ENCODE measurements at places on chromosomes 7 and 10.

DNA sequence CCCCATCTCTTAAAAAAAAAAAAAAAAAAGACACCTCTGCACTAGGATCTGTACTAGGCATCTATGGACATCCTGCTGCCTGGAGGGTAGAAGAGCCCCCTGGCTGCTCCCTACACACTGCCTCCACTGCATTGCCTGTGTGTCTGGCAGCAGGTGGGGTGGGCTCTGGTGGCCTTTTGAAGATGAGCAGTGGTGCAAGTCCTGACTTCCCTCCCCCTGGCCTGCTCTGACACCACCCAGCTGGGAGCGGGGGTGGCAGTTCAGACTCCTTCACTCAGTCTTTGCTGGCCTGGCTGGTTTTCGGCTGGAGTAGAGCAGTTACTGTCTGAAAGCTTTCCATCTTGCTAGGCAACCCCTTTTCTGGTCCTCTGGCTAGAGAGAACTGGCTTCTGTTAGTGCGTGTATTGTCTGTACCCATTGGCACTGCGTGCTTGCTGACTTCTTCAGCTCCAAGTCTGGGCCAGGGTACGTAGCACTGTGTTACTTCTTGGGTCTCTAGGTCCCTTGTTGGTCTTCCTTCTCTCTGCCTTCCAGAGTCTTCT lies 17.6 kb downstream of the C10orf62 start:
- no peak for DNase-seq

- no peak for DNase-seq
Measured at GRCh38 chr10:24947304-24948097, 4.9 kb downstream of the PRTFDC1 start.

DNA sequence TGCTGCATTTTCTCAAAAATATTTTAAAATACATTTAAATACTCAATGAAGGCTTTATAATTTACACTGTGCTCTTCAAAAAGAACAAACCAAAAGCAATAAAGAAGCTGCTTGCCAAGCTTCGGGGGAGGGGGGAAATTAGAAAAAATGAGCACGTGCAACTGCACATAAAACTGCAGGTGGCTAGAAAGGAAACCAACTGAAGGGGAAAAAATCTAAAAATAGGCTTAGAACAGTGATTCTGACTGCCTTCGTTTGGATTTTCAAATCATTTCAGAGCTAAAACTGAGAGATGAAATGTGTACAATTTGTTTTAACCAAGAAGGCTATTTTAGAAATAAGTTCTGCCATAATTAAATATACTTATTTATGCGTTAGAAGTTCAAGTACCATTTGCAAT lies 61.4 kb downstream of the ABI1 start:
- no peak for DNase-seq

DNA sequence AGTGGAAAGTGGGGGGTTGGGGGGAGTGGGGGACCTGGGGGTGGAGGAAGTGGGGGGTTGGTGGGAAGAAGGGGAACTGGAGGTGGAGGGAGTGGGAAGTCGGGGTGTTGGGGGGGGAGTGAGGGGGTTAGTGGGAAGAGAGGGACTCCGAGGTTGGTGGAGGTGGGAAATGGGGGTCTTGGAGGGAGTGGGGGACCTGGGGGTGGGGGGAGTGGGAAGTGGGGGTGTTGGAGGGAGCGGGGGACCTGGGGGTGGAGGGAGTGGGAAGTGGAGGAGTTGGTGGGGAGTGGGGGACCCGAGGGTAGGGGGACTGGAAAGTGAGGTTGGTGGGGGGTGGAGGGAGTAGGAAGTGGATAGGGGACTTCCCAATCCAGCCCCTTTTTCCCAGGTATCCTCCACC lies 906 bp upstream of the MMD2 start:
- DNase-seq, result no peak

DNA sequence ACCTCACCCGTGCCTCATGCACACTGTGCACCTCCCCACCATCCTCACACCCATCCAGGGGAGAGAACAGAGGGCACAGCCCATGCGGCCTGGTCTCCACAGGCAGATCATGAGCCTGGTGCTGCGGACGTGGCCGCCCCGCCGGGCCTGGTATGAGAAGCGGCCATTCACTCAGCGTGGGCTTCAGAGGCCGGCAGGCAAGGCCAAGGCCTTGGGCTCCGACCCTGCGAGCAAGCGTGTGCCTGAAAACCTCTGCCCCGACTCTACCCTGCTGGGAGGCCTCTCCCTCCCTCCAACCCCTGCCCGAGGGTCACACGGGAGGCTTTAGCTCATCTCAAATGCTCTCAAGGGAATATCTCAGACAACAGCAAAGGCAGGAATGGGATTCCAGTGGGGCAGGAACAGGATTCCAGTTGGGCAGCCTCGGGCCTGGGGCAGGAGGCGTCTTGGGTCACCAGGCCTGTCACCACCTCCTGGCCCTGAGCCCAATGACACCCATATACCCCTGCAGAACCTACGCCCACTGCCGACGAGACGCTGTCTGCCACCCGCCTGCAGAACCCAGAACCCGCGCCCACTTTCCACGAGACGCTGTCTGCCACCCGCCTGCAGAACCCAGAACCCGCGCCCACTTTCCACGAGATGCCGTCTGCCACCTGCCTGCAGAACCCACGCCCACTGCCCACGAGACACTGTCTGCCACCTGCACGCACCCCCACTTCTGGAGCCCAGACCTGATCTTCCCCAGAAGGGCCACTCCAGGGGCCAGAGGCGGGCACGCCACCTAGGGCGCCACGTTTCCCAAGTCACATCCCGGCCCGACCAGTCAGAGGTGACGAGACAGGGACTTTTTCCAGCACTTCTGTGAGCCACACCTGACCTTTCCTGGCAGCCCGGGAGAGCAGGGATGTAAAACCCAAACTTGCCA lies 38.9 kb downstream of the ADAP1 start:
- DNase-seq, result no peak

DNA sequence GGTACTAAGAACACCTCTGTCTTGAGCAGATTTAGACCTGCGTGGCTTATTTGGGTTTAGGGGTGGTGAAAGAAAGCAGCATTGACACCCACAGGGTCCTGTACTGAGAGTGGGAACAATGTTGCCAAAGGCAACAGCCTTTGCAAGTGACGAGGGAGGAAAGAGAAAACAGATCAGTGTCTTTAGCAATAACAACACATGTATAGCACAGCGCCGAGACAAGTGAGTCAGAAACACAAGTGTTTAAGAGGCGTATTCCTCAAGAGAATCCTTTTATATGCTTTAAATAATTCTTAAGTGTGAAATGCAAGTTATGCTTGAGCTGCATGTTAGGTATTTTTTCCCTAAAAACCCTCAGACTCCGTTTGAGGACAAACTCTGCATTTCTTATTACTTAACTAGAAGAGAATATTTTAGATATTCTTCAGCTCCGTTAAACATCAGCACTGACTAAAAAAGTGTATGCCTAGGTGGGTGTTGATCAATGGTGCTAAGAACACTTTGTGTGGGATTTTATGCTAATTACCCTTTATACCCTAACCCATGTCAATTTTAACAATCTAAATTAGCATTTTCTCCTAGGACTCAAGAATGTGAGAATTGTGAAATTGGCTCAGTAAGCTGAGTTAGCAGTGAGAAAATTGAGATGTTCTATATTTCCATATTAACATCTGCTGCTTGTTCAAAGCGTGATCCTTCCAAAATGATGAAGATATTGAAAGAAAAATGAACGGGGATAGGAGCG lies 1095.4 kb upstream of the CELF2 start:
- DNase-seq, result no peak

DNA sequence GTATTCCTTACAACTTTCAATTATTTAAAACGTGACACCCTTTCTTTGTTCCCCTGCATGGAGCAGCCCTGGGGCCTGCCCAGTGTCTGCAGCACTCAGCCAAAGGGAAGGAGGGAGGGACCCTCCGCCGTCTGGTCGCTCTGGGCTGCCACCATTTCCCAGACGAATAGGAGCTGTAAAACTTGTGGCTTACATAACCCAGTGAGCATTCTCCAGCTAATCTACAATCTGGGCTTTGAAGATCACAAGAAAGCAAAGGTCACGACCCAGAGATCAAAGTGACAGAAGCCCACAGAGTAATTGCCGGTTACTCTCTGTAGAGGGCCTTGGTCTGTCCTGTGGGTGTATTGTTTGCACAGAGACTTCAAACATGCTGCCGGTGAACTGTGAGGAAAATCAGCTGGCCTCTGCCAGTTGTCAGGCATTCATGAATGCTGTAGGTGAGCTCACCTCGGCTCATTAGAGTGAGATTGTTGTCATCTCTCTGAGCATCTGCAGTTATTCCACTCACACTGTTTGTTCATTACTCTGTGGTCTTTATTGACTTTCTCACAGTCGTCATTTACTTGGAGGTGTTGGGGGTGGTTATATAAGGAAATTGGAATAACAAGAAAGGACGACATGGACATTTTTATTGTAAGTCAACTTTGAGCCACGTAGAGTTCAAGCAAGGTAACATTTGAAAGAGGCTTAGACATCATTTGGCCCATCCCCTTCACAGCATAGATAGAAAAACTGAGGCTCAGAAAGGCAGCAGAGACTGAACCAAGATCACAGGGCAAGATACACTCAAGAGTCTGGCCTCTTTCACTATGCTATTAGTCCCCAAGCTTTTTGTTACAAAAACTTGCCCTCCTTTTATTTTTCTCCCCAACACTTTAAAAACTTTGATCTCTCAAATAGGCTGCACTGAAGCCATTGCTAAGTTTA lies 619.8 kb downstream of the LRMDA start:
- no peak for DNase-seq

DNA sequence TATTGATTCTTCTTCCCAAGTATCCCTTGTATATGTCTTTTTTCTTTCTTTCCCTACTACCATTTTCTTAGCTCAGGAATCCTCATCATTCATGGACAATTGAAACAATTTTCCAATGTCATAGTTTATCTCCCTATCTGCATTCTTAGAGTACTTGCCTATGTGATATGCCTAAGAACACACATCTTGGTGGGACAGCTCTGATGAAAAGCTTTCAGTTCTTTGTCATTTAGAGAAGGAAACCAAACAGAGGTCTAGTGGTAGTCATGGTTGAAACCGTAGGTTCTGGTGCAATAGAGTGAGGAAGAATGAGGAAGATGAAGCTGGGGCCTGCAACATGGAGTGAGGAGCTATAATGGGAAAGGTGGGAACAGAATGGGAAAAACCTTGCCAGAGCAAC lies 28.2 kb downstream of the TDRD1 start:
- DNase-seq, result no peak

GRCh38 chr10:20658158-20658557 lies 239.0 kb downstream of the NEBL start:
- no peak for DNase-seq

GRCh38 chr10:61841338-61841875 lies 60.1 kb upstream of the ARID5B start:
- DNase-seq, result no peak

DNA sequence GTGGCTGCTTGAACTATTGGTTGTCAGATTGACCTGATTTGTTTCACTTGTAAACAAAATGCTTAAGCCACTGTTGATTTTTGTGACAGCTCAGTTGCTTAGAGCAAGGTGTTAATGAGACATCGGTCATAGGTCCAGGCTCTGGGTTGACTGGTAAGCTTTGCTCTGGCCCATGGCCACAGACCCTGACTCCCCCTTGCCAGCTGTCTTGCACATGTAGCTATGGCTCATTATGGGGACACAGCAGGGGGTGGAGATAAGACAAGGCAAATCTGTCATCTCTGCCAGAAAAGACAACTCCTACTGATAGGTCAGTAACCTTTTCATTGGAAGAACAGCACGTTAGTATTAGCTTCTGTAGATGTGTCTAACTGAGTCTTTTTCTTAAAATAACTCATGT lies 95.3 kb downstream of the KAT6B start:
- DNase-seq, result no peak

DNA sequence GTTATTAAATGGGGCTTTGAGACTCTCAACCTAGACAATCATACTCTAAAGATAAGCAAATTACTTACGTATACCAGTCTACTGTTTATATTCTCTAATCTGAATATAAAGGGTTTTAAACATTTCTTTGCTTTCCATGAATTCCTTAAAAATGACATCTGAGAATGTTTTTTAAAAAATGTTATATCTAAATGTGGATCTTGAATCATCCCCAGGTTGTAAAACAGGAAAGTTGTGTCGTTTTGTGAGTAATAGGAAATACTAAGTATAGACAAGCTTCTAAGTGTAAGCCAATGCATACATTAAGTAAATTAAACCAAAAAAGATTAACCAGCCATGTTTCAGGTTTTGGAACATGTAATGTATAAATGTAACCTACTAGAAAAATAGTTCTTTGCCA lies 26.8 kb downstream of the ADD3 start:
- DNase-seq, result no peak

DNA sequence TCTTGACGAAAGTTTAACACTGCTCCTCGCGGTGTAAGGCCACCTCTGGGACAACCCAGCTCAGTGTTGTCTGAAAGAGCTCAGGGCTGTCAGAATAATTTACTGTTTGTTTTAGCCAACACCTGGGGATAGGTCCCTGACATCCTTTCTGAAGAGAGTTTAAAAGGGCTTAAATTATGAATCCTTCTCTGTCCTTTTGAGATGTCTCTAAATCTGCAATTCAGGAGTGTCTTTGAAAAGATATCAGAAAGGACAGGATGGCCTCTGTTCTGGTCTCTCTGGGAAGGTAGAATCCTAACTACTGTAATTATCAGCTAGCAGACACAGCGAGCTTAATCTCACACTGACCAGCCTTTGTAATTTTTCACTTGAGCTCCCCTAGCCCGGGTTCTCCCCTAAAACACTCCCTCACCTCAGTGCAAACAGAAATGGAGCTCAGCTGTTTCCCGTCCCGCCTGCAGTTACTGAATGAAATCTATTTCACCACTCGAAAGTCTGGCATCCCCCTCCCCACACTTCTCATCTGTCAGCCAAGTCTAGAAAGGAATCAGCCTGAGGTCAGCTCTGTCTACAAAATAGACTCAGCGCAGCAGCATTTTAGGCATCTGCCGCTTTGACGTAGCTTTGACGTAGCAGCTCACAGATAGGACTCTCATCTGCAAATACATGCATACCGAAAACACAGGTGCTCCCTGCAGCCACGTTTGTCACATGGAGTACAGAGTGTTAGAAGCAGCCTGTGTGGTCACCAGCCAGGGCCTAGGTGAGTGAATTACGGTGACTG lies 4.8 kb downstream of the DYNC2I1 start:
- no peak for DNase-seq

DNA sequence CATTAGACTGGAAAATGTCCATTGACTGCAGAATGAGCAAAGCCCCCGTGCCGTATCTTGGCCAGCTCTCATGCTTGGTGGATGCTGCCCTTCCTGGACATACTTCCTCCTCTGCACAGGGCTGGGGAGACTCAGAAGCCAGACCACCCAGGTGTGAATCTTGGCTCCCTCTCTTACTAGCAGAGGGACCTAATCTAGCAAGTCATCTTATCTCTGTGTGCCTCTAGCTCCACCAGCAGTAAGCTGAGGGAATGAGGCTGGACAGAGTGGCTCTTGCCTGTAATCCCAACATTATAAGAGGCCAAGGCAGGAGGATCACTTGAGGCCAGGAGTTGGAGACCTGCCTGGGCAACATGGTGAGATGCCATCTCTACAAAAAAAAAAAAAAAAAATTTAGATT lies 173.8 kb upstream of the GHITM start:
- no peak for DNase-seq

GRCh38 chr7:80537091-80537490 lies 25.2 kb upstream of the GNAT3 start:
- no peak for DNase-seq

GRCh38 chr10:33115738-33116719 lies 158.0 kb upstream of the ITGB1 start:
- no peak for DNase-seq

- no peak for DNase-seq
Measured at GRCh38 chr7:108181073-108181985, 51.2 kb upstream of the LAMB4 start.

Measured in stimulated activated CD4-positive, alpha-beta T cell treated with anti-CD3 and anti-CD28 coated beads, TNF-alpha, amount 100 ng/mL, for 4 hours (primary cell).